ENCODE measurements at places on chromosomes 6 and 20. TPM values are rescaled to one million over a fixed set of nuclear protein-coding genes. Genes with fewer than 3 reads are reported as not detected.
A peak's percentile ranks its signal among the peaks of the same experiment; 100 is the strongest.

Gene EDN1
- total RNA-seq, result 2.9 TPM

Gene C6orf141
- 97.2 TPM for total RNA-seq

DNA sequence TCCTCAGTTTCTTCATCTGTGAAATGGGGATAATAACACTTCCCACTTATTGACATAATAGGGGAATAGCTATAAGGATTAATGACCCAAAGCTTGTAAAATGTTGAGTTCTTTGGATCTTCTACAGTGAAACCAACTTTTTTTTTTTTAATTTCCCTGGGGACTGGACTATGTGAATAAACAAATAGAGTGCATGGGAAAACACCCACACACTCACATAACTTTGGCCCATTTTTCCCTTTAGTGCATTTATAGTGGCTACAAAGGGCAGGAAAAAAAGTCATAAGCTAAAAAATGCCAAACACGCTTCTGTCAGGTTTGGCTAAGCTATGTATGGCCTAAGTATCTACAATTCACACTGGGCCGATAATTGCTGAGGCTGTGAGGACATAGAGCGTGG, 406.2 kb upstream of the JAG1 start:
- H3K36me3 ChIP-seq, result no peaks in the 10 kb centered on the region
- no peaks in the 10 kb centered on the region for H3K4me1 ChIP-seq
- H3K4me3 ChIP-seq, result no peak overlapping the region
- no peak overlapping the region for H3K27ac ChIP-seq
- no peak for DNase-seq

Gene SDHAF4
- 56.4 TPM for total RNA-seq

DNA sequence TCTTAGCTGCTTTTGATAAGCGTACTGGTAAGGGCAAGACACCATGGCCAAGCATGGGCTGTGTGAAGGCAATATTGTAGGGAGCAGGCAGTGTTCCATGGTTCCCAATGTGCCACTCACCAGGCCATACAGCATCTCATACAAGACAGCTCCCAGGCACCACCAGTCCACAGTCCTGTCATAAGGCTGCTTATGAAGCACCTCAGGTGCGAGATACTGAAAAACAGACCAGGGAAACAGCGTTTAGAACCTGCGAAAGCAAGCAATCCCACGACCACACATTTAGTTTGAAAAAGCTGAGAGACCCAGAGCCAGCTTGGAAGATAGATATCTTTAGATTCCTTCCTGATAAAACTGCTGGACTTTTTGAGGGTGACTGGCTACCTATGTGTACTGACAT, 119.1 kb upstream of the SLC2A12 start:
- no peak overlapping the region for H3K27ac ChIP-seq
- peaks cover 9% of the 10 kb centered on the region for H3K27me3 ChIP-seq
- DNase-seq, result no peak
- no peaks in the 10 kb centered on the region for H3K36me3 ChIP-seq
- H3K4me1 ChIP-seq, result peaks cover 4% of the 10 kb centered on the region

DNA sequence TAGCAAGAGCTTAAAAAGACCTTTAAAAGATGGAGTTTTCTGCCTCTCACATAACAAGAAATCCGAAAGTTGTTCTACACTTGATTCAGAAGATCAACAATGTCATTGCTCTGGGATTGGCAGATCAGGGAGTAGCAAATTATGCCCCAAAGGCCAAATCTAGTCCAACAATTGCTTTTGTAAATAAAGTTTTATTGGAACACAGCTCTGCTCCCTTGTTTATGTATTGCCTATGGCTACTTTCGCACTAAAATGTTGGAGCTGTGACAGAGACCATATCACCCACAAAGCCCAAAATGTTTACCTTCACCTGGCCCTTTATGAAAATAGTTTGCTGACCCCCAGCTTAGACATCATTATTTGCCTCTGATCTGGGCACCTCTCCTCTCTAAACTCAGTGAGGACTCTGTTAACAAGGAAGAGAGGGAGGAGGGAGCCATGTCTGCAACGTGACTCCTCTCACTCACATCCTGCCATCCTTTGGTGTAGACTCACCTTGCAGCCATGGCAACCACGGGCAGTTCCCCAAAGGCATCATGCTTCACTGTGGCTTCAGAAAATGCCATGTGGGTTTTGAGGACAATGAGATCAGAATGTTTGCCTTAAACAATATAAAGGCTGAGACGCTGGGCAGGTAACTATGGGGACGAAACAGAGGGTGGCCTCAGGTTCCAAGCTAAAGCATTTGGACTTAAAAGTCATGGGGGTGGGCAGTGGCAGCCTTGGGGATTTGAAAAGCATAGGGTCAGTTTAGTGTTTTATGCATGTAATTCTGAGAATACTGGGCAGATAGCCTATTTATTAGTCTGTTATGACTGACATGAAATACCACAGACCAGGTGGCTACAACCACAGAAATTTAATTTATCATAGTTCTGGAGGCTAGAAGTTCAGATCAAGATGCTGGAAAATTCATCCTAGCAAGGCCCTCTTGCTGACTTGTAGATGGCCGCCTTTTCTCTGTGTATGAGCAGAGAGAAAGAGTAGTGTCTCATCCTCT, 149.7 kb upstream of the TNFAIP3 start:
- H3K27me3 ChIP-seq, result no peaks in the 10 kb centered on the region
- no peak for DNase-seq
- H3K4me3 ChIP-seq, result no peak overlapping the region
- H3K36me3 ChIP-seq, result no peaks in the 10 kb centered on the region

GRCh38 chr20:51763965-51764602, 4.1 kb downstream of the ATP9A start:
- no peak overlapping the region for H3K4me3 ChIP-seq
- peaks cover 11% of the 10 kb centered on the region for H3K4me1 ChIP-seq
- H3K27me3 ChIP-seq, result no peaks in the 10 kb centered on the region

Gene CST5
- total RNA-seq, result not detected

GRCh38 chr6:42441697-42442081, 10.0 kb downstream of the TRERF1 start:
- H3K27ac ChIP-seq, result peak overlapping the region; percentile 94
- DNase-seq, result peak; percentile 78
- H3K4me3 ChIP-seq, result peak overlapping the region; percentile 37
- H3K27me3 ChIP-seq, result no peaks in the 10 kb centered on the region
- peaks cover 53% of the 10 kb centered on the region for H3K4me1 ChIP-seq
- no peaks in the 10 kb centered on the region for H3K36me3 ChIP-seq

- no peak for DNase-seq
- H3K27ac ChIP-seq, result no peak overlapping the region
- H3K36me3 ChIP-seq, result no peaks in the 10 kb centered on the region
- H3K4me3 ChIP-seq, result no peak overlapping the region
These were observed 38.5 kb upstream of the TXLNB start for GRCh38 chr6:139330306-139330705.

GRCh38 chr6:73109659-73110058, 115.6 kb downstream of the KHDC1L start:
- no peaks in the 10 kb centered on the region for H3K27me3 ChIP-seq
- no peaks in the 10 kb centered on the region for H3K4me1 ChIP-seq
- no peak for DNase-seq
- H3K27ac ChIP-seq, result no peak overlapping the region
- H3K36me3 ChIP-seq, result no peaks in the 10 kb centered on the region
- H3K4me3 ChIP-seq, result no peak overlapping the region

DNA sequence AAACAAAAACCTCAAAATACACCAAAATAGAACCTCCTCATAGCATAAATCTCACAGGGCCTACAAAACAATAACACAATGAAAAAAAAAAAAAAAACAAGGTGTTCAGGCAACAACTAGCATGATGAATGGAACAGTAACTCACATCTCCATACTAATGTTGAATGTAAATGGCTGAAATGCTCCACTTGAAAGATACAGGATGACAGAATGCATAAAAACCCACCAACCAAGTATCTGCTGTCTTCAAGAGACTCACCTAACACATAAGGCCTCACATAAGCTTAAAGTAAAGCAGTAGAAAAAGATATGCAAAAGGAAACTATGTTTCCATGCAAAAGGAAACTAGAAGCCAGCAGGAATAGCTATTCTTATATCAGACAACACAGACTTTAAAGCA, 121.3 kb downstream of the CDK19 start:
- DNase-seq, result no peak
- H3K27ac ChIP-seq, result no peak overlapping the region
- H3K4me3 ChIP-seq, result no peak overlapping the region
- no peaks in the 10 kb centered on the region for H3K27me3 ChIP-seq

DNA sequence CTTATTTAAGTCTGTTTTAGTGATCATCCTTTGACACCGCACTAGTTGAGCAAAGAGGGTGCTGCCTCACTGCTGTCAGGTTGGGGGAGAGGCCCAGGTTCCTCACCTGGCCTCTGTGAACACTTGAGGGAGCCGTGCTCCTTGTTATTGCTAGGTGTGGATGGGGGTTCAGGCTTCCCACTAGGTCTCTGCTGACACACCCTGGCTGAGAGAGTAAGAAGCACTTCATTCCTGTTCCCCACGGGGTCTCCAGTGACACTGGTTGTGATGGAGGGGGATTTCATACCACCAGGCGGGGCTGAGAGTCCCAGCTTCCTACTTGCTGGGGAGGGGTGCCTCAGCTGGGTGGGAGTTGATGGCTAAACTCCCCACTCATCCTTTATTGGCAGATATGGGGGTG, 11.1 kb upstream of the NOTCH4 start:
- H3K27ac ChIP-seq, result no peak overlapping the region
- DNase-seq, result peak; percentile 26
- H3K4me1 ChIP-seq, result no peaks in the 10 kb centered on the region
- H3K4me3 ChIP-seq, result no peak overlapping the region
- H3K36me3 ChIP-seq, result no peaks in the 10 kb centered on the region

DNA sequence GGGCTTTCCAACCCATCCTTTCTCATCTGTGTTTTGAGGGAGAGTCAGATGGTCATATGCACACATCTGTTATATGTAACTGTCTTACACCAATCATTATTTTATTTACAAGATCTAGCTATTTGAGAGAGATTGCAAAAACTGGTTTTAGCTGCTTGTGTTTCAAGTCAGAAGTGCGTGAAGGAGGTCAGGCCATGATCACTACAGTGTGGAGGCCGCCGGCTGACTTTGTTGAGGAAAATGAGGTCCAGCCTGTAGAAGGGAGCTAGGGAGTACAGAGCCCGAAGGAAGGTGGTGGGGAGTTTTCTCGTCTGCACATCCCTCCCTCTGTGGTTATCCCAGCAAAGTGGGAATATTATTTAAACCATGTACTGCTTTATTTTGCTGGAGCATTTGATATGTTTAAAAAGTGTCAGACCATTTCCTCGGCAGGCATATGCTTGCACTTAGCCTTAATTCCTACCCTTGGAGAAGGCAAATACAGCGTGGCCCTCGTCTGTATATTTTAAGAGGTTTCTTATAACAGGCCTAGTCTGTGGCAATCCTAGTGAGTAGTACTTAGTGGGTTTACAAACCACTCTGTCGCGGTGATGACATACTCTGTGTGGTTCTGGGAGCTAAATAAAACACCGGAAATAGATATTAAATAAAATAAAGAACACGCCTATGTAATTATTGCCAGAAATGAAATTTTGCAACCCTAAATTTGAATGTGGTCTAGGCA, 95.6 kb downstream of the UST start:
- peaks cover 5% of the 10 kb centered on the region for H3K4me1 ChIP-seq
- H3K36me3 ChIP-seq, result peaks cover 6% of the 10 kb centered on the region
- no peak overlapping the region for H3K27ac ChIP-seq
- H3K4me3 ChIP-seq, result no peak overlapping the region
- DNase-seq, result no peak

- DNase-seq, result no peak
- no peaks in the 10 kb centered on the region for H3K4me1 ChIP-seq
- H3K27me3 ChIP-seq, result no peaks in the 10 kb centered on the region
- no peaks in the 10 kb centered on the region for H3K36me3 ChIP-seq
These were observed 81.7 kb upstream of the PDE10A start for GRCh38 chr6:165744555-165745228.

GRCh38 chr6:14379568-14379967, 262.0 kb downstream of the CD83 start:
- no peak overlapping the region for H3K27ac ChIP-seq
- peaks cover 54% of the 10 kb centered on the region for H3K4me1 ChIP-seq
- no peaks in the 10 kb centered on the region for H3K27me3 ChIP-seq
- no peaks in the 10 kb centered on the region for H3K36me3 ChIP-seq

- no peaks in the 10 kb centered on the region for H3K36me3 ChIP-seq
- H3K4me3 ChIP-seq, result no peak overlapping the region
- no peaks in the 10 kb centered on the region for H3K27me3 ChIP-seq
- peaks cover 27% of the 10 kb centered on the region for H3K4me1 ChIP-seq
These were observed 149.6 kb downstream of the LINC00237 start for GRCh38 chr20:20956513-20956931.

- peaks cover 21% of the 10 kb centered on the region for H3K4me1 ChIP-seq
- H3K27ac ChIP-seq, result peak overlapping the region; percentile 92
- H3K4me3 ChIP-seq, result no peak overlapping the region
- no peaks in the 10 kb centered on the region for H3K36me3 ChIP-seq
These were observed 364.6 kb upstream of the SOX4 start for GRCh38 chr6:21228876-21229460.

DNA sequence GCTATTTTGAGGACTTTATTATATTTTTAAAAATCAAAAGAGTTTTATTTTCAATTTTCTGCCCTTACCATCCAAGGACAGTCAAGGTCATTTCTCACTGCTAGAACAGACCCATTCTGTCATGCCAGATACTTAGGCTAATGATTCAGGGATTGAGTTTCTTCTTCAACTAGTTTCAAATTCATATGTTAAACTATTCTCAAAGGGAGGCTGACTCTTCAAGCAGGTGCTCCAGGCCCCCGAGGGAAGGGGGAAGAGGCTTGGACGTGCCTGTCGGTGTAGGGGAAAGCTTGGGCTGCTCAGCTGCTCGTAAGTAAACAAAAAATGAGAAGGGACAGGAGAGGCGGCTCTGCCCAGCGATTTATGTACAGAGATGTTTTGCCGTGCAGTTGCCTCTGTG, 69.4 kb upstream of the MYLIP start:
- H3K4me1 ChIP-seq, result peaks cover 6% of the 10 kb centered on the region
- no peak overlapping the region for H3K4me3 ChIP-seq
- H3K36me3 ChIP-seq, result no peaks in the 10 kb centered on the region
- H3K27me3 ChIP-seq, result no peaks in the 10 kb centered on the region
- H3K27ac ChIP-seq, result no peak overlapping the region
- no peak for DNase-seq

- no peaks in the 10 kb centered on the region for H3K36me3 ChIP-seq
- H3K4me3 ChIP-seq, result no peak overlapping the region
- H3K4me1 ChIP-seq, result no peaks in the 10 kb centered on the region
- H3K27ac ChIP-seq, result no peak overlapping the region
- no peak for DNase-seq
These were observed 194.2 kb upstream of the PHACTR1 start for GRCh38 chr6:12522347-12522746.

DNA sequence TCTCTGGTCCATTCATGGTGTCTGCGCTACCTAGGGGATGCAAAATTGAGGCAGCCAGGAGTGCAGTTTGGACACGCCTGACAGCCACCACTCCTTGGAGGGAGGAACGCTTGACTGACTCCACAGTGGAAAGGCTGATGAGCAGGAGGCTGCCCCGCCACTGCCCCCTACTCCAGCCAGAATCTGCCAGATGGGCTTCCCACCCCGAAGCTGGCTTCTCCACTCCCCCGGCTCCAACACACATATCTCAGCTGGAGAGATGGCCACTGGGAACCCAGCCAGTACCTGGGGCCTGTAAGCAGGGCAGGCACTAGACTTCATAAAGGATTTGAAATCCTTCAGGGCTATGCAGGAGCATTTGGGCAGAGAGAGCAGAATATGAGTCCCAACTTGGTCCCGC, 51.4 kb upstream of the BLCAP start:
- no peaks in the 10 kb centered on the region for H3K27me3 ChIP-seq
- H3K27ac ChIP-seq, result no peak overlapping the region
- no peaks in the 10 kb centered on the region for H3K4me1 ChIP-seq
- no peaks in the 10 kb centered on the region for H3K36me3 ChIP-seq
- no peak overlapping the region for H3K4me3 ChIP-seq

Data from neural progenitor cell (in vitro differentiated cells).